Thymus (tissue), 14 donors: ENCODE measurements at places on chromosomes 6 and 20.

DNA sequence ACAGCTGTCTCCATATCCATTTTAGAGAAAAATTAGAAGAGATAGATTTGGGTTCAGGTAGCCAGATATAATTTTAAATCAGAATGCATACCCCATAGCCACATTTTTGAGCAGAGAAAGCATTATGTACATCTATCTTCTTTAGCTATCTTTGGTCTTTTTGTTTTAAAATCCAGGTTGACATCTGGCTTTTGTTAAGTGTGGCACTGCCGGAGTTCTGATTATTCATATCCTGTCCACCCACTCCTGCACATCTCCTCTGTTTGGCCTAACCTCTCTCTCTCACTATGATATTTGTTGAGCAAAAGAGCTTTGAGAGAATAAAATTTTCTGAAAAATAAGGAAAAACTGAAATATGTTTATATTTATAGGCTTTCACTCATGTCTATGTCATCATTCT, 189.7 kb downstream of the PACRG start:
- DNase-seq, result no peak

GRCh38 chr20:59008715-59009336, 1.8 kb upstream of the CTSZ start:
- DNase-seq, result no peak

- DNase-seq, result no peak
These were observed 3.5 kb downstream of the TFAP2A start for GRCh38 chr6:10411131-10411970.

GRCh38 chr20:3406481-3407039, 909 bp downstream of the DNAAF9 start:
- DNase-seq, result no peak

DNA sequence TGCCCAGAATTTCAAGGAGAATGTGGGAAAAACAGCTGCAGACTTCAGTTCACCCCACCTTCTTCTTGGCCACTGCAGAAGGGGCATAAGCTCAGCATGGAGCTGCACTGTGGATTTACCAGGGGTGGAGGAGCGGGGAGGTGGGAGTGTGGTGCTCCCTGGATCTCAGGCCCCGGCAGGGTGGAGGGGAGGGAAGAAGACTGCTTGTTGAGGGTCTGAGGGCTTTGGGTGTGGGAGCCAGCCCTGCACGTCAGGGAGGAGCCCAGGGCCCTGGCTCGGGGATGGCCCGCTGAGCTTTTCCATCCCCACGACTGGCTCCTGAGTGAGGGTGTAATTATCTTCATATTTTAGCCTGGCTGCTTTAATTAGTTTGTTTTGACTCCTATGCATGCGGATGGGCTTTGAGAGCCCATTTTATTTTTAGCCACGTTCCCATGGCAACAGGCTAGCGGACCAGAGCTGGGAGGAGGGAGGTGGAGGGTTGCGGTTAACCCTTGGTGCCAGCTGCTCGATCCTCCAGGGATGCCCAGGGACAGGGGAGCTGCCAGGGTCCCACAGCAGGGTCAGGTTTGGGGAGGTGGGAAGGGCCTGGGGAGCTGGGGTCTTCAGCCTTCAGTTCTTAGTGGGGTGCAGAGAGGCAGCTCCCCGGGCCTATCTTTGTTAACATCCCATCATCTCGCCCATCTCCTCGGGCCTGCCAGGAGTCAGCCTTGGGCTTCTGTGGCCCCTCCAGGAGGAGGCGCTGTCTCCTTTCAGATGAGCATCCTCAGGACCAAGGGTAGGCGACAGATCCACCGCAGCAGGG, 68.2 kb downstream of the RAB44 start:
- peak; percentile 57 for DNase-seq

GRCh38 chr6:49553384-49553783, 2.9 kb downstream of the C6orf141 start:
- DNase-seq, result no peak

DNA sequence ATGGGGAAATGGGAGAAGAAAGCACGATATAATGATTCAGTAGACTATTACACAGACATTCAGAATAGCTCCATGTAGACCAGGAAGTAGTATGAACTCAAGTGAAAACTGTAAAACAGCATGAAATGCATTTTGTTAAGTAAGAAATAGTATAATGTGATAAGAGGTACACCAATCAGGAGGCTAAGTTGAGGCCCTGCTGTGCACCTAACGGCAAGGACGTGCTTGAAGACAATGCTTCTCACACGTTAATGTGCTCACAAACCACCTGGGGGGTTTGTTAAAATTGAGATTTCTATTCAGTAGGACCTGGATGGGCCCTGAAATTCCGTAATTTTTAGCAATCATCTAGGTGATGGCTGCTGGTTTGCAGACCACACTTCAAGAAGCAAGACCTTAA, 178.9 kb upstream of the SULF2 start:
- no peak for DNase-seq

DNA sequence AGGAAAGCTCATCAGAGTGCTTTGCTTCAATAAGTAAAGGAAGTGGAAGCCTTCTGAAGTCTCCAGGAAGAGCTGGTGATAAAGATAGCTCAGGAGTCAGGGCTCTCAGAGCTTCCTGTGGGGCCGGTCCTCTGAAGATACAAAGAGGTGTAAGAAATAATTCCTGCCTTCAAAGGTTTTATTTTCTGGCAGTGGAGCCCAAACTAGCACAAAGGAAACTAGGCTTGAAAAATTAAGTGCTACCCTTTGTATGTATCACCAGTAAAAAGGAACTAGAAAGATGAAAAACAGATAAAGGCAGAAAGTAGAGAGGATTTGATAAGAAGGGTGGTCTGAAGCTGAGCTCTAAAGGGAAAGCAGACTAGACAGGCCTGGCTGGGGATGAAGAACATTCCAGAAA, 204.1 kb upstream of the SASH1 start:
- DNase-seq, result no peak

DNA sequence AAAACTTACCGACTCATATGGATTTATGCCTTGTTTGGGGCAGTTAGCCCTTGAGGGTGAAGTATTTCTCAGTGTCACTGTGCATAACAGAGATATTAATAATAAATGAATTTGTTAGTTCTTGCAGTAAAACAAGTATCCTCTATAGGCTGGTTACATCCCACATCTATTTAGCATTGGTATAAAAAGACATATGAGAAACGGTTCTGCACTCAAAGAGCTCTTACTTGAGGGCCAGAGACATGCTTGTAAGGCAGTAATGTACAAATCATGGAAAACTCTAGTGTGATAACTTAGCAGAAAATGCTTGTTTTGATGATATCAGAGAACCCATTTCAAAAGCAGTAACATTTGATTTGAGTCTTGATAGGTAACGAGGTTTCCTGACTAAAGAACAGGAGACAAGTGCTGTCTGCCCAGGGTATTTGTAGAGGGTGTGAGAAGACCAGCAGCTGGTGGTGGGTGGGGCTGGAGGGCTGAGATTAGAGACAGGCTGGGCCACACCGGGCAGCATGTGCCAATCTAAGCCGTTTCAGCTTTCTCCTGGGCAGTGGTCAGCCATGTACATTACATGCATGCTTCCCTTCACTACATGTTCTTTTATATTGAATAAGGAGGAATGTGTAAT, 46.3 kb downstream of the TULP4 start:
- no peak for DNase-seq

GRCh38 chr6:86477500-86478148, 459.7 kb upstream of the HTR1E start:
- no peak for DNase-seq

GRCh38 chr6:6230286-6230685, 90.2 kb downstream of the F13A1 start:
- no peak for DNase-seq

- DNase-seq, result no peak
These were observed 308.5 kb downstream of the BMP7 start for GRCh38 chr20:56957737-56958553.

- DNase-seq, result no peak
These were observed 43.2 kb upstream of the NT5E start for GRCh38 chr6:85406641-85407075.

- no peak for DNase-seq
These were observed 81.7 kb upstream of the CLDN20 start for GRCh38 chr6:155182103-155182502.

DNA sequence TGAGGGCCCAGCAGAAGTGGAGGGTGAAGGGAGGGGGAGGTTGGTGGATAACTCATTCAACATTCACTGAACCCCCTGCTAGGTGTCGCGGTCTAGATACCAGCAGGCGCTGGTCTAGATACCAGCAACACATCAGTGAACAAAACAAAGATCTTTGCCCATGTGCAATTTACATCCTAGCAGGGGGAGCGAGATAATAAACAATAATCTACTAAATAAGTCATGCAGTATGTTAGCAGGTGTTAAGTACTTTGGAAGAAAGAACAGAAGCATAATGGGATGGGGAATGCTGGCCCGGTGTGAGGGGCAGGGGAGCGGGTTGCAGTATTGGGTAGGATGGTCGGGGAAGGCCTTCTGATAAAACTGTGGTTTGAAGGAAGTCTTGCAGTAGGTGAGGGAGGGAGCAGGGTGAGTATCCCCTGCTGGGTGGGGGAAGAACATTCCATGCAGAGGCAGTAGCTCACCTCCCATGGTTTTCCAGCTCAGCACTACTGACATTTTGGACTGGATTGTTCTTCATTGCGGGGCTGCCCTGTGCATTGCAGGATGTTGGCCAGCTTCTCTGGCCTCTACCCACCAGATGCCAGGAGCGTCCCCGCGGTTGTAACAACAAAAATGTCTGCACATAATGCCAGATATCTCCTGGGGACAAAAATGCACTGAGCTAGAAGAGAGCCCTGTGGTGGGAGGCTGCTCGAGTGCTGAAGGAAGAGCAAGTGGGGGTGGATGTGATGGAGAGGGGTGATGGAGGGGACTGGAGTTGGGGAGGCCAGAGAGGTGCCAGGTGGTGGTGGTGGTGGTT, 117.3 kb downstream of the TOX2 start:
- no peak for DNase-seq

DNA sequence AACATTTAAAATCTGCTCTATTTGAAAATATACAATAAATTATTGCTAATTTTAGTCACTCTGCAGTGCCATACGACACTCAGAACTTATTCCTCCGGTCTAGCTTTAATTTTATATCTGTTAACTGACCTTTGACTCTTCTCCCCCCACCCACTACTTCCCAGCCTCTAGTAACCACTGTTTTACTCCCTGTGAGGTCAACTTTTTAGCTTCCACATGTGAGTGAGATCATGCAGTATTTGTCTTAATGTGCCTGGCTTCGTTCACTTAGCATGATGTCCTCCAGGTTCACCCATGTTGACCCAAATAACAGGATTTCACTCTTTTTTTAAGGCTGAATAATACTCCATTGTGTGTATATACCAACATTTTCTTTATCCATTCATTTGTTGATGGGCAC, 80.8 kb downstream of the RPP40 start:
- no peak for DNase-seq

DNA sequence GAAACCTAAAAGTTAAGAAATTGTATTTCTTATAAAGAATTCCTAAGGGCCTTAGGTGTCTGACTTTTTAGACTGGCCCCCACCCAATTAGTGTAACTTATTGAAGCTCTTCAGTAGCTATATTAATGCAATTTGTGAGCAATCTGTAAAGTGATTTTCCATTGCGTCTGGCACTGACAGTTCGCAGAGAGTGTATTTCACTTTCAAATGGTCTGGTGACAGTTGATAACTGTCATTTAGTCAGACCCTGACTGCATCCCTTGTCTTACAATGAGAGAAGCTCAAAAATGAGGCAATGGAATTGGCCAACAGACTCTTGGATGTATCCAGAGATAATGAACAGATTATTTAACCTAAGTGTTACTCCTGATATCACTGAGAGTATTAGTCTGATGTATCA, 351.8 kb downstream of the FRK start:
- no peak for DNase-seq

DNA sequence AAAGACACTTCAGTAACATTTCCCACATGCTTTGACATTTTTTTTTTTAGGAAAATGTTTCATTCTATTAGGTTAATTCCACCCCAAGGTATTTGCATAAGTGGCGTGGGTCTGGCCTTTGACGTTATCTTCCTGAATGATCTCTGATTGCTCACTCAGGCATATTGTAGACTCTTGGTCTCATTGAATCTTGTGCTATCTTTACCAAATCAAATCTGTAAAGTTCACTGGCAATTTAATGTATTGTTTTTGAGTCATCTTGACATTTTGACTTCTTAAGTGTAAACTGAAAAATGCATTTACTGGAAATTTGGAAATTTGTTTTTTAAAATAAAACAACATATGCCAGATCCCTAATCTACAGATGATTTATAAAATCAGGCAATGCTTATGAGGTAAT, 16.0 kb upstream of the VIP start:
- no peak for DNase-seq

DNA sequence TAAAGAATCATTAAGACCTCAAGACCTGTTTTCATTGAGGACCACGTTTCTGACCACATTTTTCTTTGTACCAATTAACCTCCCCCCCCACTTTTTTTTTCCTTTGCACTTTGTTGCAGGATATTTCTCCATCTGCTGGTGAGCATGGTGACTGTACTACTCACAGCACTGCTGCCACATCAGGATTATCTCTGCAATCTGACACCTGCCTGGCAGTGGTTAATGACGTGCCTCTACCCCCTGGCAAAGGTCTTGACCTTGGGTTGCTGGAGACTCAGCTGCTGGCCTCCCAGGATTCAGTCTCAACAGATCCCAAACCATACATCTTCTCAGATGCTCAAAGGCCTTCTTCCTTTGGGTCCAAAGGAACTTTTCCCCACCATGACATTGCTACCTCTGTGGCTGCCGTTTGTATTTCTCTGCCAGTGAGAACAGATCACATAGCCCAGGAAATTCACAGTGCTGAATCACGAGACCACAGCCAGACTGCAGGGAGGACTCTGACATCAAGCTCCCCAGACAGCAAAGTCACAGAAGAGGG, 46.6 kb upstream of the EDN3 start:
- no peak for DNase-seq

GRCh38 chr20:39576771-39577170, 614.6 kb downstream of the DHX35 start:
- no peak for DNase-seq

- peak; percentile 84 for DNase-seq
These were observed 99.1 kb downstream of the CDH26 start for GRCh38 chr20:60057123-60057865.

- DNase-seq, result no peak
These were observed 19.6 kb downstream of the ELOVL4 start for GRCh38 chr6:79927758-79928157.

DNA sequence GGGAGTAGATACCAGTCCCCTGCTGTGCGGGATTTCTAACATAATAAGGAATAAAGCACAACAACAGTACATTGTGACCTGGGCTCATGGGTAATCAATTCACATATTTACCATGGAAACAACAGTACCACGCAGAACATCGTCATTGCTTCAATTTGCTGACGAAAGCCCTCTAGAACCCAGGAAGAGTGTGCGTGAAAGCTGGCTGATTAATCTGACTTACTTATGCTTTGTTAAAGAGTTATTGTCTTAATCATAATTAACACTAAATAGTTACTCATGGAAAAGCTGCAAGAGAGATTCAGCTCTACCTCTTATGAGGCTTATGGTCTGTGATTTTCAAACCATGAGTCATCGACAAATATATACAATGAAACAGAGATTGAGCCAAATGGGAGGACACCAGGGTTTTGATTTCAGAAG, 644.3 kb upstream of the AGPAT4 start:
- no peak for DNase-seq

GRCh38 chr20:48076247-48076646, 291.0 kb upstream of the SULF2 start:
- no peak for DNase-seq
